ENCODE measurements at places on chromosomes 12 and 14. TPM values are rescaled to one million over a fixed set of nuclear protein-coding genes. Genes with fewer than 3 reads are reported as not detected.

Gene NPFF
- total RNA-seq: 1.3 TPM

Gene CLEC1B
- total RNA-seq: not detected

GRCh38 chr12:7899755-7900154 is 27.0 kb upstream of the SLC2A14 start:
- DNase-seq: no peak

Gene BBOF1
- 2.1 TPM for total RNA-seq

GRCh38 chr14:50388256-50388931 is 8.3 kb downstream of the CDKL1 start:
- no peak for DNase-seq

- DNase-seq: no peak
These were observed 202.3 kb upstream of the IGF1 start for GRCh38 chr12:102682366-102683289.

Gene RDH11
- total RNA-seq: 47.4 TPM

- no peak for DNase-seq
These were observed 40.4 kb downstream of the TSPAN9 start for GRCh38 chr12:3117591-3118015.

Gene CCDC177
- total RNA-seq: not detected

Gene FOXA1
- 0.97 TPM for total RNA-seq

- no peak for DNase-seq
These were observed 44.7 kb upstream of the AMIGO2 start for GRCh38 chr12:47124451-47124850.

Data from activated T-cell treated with anti-CD3 and anti-CD28 coated beads, Interleukin-2, amount 50 U/mL, for 72 hours (primary cell).